ENCODE measurements at places on chromosomes 13 and 19.

DNA sequence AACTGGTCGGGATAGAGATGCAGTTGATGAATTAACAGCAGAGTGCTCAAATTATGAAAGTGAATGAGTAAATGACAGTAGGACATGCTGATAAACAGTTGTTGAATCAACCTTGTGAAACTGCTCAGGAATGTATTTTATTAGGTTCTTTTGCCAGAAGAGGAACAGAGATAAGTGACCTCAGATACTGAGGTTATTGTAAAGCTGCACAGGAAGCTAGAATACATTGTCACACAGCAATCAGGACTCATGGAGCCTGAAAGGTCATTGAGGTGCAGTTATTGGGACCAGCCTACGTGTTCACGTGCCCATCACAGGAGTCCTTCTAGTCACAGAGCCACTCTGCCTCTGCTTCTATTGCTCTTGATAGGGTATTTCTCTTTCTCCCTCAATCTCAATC, 47.5 kb upstream of the MED4 start:
- no peak for DNase-seq

GRCh38 chr19:49512970-49513745, 697 bp downstream of the FCGRT start:
- DNase-seq, result no peak

DNA sequence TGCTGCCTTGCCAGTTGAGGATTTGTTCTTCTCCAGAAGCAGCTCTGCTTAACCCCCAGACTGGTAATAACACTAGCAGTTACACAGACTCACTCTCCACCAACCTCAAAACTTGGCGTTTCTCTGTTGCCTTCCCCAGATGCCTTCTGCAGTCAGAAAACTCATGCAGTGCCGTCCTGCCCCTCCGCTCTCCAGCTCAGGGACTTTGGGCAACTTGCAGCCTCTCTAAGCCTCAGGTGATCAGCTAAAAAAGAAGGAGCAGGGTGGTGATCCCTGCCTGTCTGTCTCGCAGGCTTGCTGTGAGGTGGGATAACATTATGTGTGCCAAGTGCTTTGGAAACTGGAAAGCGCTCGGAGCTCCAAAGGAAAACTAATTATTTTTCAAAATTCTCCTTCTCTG, 391.6 kb downstream of the HS6ST3 start:
- no peak for DNase-seq

DNA sequence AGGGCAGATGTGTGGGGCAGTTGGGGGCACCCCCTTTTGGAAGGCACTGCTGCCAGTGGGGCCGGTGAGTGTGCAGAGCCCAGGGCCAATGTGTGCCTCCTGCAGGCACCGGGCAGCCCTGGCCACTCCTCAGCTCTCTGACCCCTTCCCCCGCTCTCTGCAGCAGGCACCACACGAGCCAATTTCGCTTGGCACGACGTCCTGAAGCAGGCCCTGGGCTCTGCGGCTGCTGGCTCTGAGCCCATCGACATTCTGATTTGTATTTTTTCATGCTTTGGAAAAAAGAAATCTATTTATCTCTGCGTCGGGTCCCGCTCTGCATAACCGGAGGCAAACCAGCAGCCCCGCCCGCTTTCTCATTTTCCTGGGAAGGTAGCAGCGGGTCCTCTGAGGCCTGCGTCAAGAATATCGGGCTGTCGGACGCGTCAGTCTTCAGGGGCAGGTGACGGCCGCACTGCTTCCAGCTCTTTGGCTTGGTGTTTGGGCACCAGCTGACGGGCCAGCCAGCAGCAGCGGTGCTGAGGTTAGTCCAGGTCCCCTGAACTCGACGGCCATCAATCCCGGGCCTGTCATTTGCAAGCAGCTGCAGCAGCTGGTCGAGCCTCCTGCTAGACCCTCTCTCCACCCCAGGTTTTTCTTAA, 134.3 kb downstream of the KDM4B start:
- DNase-seq, result no peak

- peak; percentile 77 for DNase-seq
These were observed 1.0 kb downstream of the HMGB1 start for GRCh38 chr13:30464496-30465342.

- DNase-seq, result no peak
These were observed 687.4 kb downstream of the DIAPH3 start for GRCh38 chr13:59476366-59476765.

Measured in CD4-positive, alpha-beta T cell treated with Interleukin-2 at 100 ng/mL for 4 hours (primary cell).